Cerebellar nuclear complex (tissue), 1 donor: ENCODE measurements at places on chromosomes 6 and 20.

DNA sequence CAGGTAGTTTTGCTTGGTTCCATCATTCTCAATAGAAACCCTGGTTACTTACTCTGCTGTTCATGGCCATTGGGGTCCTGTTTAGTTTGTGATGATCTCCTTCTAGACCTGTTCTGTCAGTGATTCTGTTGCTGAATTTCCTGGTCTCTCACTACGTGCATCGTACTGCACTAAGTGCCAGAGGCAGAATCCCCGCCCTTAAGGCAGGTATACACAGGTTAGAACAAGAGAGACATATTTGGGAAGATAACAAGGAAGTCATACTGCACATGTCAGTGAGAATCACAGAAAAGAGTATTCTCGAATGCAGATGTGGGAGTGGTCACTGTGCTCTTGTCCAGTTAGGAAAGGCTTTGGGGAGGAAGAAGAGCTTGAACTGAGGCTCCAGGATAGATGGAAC is 148.1 kb upstream of the MYLIP start:
- no peak for DNase-seq

DNA sequence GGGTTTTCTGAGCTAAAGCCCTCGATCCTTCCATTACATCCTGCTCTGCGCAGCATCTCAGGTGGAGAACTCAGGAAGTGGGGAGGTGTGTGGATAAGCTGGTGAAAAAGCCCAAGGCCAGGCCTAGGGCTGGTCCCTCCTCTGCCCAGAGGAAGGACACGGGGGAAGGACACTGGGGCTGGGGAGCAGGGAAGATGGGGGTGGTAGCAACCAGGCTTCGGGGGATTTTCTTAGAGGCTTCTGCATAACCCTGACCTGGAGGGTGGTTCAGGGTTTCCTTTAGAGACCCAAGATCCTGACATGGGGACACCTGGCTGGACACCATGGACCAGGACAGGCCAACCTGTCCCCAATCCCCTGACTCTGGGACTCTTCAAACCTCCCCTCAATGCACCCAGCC is 37.9 kb downstream of the SUN5 start:
- DNase-seq: no peak

DNA sequence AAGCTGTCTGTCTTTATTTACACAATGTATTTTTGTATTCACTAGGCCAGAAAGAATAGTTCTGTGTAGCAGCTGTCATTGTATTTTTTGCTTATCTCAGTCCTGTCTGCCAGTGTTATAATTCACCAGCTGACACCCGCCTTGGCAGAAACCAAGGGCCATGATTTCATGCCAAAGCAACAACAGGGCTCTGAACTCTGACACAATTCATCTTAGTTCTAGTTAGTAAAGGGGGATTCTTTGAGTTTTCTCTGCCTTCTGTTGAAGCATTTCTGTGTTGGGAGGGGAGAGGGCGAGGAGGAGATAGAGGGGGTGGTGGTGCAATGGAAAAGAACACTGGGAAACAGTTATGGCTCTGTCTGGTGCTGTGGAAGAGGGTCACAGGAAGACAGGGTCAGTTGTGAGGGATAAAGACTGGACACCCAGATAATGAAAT is 684.6 kb upstream of the MARCKS start:
- DNase-seq: peak; percentile 4

- DNase-seq: peak; percentile 10
Observed at GRCh38 chr6:125781314-125781868, 9.4 kb upstream of the NCOA7 start.

DNA sequence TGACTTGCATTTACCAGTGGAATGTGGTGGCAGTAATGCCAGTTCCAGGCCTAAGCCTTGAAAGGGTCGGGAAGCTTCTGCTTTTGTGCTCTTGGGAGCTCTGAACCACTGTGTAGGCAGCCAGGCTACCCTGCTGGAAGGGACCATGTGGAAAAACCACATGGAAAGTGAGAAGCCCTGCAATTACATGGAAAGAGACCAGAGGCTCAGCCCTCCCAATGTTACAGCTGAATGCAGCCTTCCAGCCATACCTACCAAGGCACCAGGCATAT is 14.9 kb upstream of the KCNB1 start:
- no peak for DNase-seq

DNA sequence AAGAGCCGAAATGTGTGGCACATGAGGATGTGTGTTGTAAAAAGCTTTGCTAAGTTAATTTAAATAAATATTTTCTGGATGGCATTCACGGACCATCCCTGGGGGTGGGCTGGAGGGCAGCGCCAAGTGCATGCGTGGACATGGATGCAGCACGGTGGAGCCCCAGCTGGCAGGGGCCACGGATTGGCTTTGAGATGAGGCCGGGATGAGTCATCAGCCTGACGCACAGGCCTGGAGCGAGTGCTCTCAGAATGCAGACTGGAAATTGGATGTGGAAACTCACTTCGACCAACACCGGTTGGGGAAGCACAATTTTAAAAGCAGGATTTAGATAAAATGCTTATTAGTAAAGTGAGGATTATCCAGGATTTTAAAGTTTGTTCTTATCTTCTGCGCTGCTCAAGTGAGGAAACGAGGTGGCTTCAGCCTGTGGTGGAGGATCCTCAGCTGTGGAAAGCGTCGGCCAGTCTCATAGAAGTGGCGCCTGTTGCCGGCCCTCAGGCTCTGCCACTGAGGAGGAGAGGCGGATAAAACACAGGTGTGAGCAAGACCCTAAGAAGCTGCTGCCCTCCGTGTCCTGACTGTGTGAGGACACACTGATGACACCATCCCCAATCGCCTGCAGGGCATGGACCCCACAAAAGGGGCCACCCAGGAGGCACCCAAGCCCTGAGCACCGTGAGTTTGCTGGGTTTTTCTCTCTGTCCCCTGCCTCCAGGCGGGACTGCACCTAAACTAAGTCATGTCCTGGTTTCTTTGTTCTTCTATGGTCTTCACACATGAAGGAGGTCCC is 279.7 kb downstream of the CDH4 start:
- no peak for DNase-seq

DNA sequence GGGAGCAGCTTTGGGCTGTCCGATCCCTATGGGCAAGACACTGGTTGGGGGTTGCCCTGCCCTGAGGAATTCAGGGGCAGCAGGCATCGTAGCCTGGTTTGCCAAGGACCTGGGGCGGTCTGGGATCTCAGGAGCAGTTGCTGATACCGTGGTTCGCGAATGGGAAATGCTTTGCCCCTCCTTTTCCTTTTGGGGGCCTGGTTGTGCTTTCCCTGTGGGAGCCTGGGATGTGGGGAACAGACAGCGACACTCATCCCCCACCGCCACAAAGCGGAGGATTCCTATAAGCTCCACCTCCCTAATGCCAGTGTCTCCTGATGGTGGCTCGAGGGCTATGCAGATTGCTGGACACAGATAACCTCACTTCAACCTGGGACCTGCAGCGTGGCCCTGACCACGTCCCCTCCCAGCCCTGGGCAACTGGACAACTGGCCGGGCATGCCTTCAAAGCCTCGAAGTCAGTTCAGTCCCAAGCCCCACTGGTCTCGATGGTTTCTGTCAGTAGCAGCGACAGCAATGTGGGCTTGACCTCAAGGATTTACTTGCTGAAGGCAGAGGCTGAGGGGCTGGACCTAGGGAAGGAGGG is 3.3 kb downstream of the CEBPB start:
- no peak for DNase-seq

GRCh38 chr6:122610690-122611455 is 668 bp downstream of the PKIB start:
- no peak for DNase-seq

- DNase-seq: no peak
Observed at GRCh38 chr6:164072240-164072666, 657.7 kb downstream of the QKI start.

- no peak for DNase-seq
Observed at GRCh38 chr6:154821638-154822037, 88.4 kb downstream of the SCAF8 start.

DNA sequence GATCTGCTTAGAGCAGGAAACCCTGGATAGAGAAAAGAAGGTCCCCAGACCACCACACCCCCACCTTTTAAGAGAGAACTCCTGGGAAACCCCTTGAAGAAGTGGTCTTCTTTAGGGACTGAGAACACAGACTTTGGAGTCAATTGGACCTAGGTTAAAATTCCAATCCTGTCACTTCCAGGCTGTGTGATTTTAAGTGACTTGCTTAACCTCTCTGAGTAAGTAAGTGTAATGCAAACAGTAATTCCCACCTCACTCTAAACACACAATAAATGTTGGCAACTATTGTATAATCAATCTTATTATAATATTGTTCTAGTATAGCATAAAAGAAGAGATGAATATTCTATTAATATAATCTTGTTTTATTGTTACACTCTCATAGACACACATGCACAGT is 3.3 kb downstream of the TFEB start:
- DNase-seq: no peak

DNA sequence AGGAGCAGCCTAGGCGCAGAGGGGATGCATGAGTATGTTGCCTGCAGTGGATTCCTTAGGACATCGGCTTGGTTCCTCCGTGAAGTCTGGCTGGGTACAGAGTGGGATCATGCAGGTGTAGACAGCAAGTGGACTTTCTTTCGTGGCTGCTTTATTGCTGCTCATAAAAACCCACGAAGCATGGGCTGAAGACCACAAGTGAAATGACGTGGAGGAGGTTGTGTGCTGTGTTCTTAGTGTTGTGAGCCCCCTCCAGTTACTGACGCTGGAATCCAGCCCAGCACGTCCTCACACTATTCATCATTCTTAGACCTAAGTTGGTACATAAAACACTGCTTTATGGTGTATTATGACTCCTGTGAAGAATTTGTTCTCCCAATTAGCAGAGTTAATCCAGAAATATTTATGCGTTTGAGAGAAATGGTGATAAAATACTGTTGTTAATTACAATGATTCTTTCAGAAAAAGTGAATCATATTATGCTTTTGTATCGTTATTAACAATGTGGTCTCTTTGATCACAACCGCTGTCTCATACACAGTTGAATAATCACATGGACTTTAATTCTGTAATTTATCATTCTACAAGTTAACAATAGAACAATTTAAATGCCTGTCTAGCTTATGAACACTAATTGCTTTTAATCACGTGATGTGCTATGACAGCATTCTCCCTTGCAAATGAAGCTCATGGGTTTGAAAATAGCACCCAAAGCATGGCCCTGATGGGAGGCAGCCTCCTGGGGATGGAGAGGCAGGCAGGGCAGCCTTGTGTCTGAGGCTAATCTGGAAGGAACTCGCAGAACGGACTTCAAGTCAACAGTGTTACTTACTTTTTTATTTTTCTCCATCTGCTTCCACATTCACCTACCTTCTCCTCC is 233.9 kb upstream of the SYNDIG1 start:
- DNase-seq: no peak

DNA sequence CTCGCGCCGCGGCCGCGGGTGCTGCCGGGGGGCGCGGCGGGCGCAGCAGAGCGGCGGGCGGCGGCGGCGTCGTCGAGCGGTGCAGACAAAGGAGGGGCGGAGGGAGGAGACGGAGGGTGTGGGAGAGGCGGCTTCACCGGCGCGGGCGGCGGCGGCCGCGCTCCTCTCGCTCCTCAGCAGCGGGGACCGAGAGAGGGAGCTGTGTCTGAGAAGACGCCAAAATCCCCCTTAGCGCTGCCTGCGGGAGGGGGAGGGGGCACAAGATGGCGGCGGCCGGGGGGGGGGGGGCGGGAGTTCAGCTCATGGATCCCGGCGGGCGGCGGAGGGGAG is 296 bp downstream of the ADNP start:
- DNase-seq: no peak
